ENCODE measurements at places on chromosomes 6 and 20.

DNA sequence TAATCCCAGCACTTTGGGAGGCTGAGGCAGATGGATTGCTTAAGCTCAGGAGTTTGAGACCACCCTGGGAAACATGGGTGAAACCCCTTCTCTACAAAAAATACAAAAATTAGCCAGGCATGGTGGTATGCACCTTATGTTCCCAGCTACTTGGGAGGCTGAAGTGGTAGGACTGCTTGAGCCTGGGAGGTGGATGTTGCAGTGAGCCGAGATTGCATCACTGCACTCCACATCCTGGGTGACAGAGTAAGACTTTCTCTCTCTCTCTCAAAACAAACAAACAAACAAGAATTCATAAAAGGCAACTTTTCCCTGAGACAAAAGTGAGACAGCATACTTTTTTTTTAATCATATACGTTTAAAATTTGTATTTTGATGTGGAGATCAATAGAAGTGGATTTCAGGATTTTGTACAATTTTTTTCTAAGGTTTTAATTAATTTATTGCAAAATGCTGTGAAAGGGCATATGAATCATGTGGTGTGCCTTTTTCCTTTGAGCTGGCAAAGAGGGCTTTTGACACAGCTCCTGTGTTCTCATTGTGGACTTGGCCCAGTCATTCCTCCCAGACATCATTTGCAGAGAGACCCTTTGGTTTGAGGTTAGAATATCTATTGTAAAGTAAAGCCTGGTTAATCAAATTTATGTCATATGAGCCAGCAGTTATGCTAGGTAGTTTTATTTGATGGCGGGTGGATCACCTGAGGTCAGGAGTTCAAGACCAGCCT, 77.1 kb downstream of the TULP4 start:
- no peak for DNase-seq

DNA sequence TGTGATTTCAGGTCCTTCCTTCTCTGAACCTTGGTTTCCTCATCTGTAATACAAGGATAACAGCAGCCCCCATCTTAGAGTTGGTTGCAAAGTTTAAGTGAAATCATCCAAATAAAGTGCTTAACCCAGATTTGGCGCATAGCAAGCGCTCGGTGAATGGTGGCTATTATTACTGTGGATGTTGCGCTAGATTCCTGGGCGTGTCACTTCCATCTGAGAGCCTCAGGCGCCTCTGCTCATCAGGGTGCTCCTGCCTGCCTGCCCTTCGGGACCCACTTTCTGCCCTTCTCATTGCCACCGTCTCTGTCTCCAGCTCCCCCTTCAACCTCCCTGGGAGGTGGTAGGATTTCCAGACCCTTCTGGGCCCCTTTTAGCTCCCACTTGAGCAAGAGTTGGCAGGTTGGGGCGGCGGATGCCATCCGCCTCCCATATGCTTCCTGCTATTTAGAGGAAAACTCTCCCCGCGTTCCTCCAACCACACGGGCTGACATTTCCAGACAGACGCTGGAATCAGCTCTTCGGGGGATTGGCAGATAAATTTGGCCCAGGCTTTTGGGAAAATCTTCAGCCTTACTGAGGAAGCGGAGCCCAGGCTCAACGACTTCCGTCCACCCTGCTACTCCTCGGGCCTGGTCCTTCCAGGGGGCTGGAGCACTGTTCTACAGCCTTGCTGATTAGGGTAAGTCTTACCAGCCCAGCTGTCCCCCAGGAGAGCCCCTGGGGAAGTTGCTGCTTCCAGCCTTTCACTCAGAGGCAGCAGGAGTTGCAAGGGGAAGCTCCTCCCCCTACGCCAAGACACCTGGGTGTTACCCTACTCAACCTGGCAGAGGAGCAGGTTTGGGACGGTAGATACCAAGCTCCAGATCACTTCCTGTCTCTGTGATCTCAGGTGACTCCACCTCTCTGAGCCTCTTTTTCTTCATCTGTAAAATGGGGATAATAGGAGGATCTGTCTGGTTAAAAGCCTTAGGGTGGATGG, 71.5 kb downstream of the DLGAP4 start:
- no peak for DNase-seq

- no peak for DNase-seq
These were observed 203.9 kb upstream of the CST7 start for GRCh38 chr20:24745206-24745605.

GRCh38 chr6:108604156-108604555, 43.4 kb downstream of the FOXO3 start:
- no peak for DNase-seq

GRCh38 chr20:63171991-63172390, 43.9 kb downstream of the YTHDF1 start:
- no peak for DNase-seq

- DNase-seq = no peak
These were observed 42.9 kb downstream of the FAM209B start for GRCh38 chr20:56575961-56576360.

- DNase-seq = no peak
These were observed 44.7 kb downstream of the FRK start for GRCh38 chr6:116015983-116016382.

GRCh38 chr6:30206152-30206551, 7.1 kb downstream of the TRIM26 start:
- DNase-seq = no peak

DNA sequence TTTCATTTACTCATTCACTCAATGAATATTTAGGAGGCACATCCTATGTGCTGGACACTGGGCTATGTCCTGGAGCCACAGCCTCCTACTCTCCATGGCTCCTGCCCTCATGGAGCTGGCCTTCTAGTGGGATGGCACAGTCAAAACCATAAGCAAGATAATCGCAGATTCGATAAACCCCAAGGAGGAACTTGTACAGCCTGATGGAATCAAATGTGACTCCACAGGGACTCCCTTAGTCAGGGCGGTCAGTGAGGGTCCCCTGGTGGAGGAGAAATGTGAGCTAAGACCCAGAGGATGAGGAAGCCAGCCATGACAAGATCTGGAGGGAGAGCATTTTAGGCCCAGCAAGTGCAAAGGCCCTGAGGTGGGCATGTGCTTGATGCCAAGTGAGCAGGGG, 211.9 kb downstream of the PREX1 start:
- no peak for DNase-seq

DNA sequence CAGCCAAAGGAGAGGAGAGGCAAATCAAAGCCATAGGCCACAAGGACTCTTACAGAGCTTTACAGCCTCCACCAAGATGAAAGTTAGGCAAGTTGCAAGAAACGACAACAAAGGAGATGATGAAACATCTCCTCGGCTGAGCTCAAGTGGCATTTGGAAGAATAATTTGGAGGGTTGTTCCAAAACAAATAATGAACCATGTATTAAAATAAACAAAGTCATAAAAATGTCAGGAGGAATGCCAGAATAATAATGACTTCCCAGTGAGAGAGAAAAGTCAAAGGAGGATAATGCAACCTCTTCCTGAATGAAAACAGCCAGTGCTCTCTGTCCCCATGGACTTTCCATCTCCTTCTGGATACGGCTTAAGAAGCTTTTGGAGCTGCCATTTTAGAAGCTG, 371.4 kb upstream of the ID4 start:
- DNase-seq = no peak

DNA sequence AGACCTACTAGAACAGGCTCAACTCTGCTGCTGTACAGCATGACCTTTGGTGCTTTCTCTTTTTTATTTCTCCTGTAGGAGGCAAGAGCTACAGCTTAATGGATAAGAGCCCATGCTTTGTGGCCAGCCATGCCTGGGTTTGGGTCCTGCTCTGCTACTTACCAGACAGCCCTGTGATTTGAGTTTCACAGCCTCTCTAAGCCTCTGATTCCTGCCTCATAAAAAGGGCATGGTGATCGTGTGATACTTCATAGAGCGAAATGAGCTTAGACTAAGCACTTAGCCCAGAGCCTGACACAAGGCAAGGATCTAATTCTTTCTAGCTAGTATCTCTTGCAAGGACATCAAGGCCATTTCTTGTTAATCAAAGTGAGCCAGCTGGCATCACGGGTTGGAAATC, 19.3 kb upstream of the PDE7B start:
- DNase-seq = no peak

DNA sequence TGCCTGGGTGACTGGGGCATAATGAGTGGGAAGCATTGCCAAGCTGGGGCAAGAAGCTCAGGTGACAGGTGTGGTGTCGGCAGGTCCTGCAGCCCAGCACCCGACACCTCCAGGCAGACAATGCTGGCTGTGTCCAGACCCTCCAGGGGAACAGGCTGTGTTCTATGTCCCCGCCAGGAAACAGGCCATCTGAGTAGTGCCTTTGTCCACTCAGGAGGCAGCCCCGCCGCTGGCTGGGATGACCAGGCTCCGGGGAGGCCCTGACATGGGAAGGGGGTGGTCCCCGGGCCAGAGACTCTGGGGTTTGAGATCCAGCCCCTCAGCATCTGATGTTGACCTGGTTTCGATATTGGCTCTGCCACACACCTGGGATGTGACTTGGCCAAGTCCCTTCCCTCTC, 28.4 kb downstream of the SNPH start:
- no peak for DNase-seq

GRCh38 chr6:10235344-10235743, 179.5 kb downstream of the TFAP2A start:
- no peak for DNase-seq

GRCh38 chr20:3423126-3423525, 15.7 kb upstream of the DNAAF9 start:
- DNase-seq = no peak

- DNase-seq = no peak
These were observed 54.4 kb downstream of the FAM184A start for GRCh38 chr6:119024111-119024510.

DNA sequence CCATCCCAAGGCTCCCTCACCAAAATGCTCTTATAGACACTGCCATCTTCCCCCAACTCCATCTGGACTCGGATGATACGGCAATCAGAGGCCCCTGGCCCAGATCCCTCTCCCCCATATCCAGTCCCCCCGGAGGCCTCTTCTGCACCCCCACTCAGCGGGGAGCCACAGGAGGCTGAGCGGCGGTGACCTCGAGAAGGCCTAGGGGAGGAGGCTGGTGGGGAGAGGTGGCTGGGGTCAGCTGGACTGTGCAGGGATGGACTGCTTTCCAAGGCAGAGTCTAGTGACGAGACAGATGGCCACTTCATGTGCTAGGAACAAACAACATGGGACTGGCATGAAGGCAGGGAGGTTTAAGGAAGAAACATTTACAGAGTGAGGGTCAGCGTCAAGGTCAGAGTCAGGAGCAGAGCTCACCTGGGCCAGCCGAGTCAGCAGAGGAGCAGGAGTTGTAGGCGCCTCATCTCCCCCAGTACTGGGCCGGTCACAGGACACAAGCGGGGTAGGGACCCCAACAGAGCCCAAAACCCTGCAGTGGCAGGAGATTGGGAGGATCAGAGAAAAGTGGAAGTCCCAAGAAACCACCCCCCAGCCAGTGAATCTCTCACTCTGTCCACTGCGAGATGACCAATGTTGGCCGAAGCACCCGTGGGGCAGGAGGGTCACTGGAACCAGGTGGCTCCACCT, 3.7 kb downstream of the PFDN6 start:
- DNase-seq = no peak

DNA sequence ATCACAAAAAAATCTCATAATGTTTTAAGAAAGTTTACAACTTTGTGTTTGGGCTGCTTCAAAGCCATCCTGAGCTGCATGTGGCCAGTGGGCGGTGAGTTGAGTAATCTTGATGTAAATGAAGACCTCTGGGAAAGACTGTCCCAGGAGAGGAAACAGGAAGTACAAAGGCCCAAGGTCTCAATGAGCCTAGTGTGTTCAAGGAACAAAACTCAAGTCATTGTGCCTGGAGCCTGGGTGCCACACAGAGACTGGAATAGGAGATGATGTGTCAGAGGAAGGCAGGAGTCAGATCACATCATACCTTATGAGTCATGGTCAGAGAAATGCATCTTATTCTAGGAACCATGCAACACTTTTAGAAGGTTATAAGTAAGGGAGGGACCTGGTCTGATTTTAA, 51.5 kb downstream of the COL19A1 start:
- DNase-seq = peak; percentile 69

GRCh38 chr20:9493803-9494202, 20.6 kb upstream of the LAMP5 start:
- no peak for DNase-seq

DNA sequence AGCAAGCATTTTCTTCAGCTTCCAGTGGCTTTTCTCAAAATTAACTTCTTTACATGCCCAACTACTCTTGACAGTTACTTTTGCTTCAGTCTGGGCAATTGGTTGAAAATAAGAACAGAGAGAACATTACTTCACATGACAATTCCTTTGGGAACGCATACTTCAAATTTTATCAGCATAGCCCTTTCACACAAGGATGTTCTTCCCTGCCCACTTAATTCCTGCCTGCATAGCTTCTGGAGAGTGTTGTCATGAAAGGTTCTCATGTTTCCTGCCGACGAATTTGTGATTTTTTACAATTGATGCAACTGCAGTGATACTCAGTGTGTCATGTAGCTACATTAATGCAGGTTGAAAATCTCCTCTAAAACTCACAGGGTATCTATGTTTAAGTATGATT, 22.0 kb upstream of the SNRNP48 start:
- no peak for DNase-seq

DNA sequence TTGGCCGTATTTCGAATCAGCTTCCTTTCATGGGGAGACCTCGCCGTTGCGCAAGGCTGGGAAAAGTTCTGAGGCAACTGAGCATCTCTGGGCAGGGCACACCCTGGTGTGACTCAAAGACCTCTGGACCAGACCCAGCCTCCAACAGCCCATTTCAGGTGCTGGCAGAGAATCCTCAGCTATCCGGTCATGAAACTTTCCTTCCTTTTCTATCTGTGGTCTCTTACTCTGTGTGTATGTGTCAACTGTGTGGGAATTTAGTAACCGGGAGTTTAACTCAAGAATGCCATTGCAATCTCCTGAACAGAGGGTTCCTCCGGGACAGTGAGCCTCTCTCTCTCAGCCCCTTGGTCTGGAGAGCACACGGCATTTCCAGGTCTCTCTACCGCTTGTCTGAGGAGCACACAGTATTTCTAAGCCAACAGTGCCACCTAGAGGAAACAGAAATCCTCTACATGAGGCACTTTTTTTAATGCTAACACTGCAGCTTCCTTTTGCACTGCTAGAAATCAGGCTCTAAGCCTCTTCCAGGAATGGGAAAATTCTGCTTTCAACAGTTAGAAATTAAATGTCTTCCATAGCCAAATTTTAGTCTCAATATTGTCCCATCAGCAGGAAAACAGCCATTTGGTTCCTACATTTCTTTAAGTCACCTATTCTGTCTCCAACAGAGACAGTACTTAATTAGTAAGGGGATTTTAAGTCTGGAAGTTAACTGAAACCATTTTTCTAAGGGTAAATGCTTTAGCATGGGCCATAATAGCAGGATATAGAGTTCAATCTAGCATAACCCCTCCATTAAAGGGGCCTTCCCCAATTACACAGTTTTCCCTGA, 32.7 kb downstream of the PLN start:
- DNase-seq = peak; percentile 34

GRCh38 chr6:83878902-83879644, 19.6 kb downstream of the CYB5R4 start:
- DNase-seq = no peak

GRCh38 chr20:34872622-34873224, at the start of gene GGT7:
TSS of gene GGT7 (minus strand) at chr20:34872856. CDS start at chr20:34872815, 41 bp downstream.
- peak; percentile 91 for DNase-seq

Data from Calu3 (cell line).